ENCODE measurements at places on chromosomes 12 and 14.

GRCh38 chr12:44842669-44843068, 33.4 kb downstream of the NELL2 start:
- no peak for DNase-seq

DNA sequence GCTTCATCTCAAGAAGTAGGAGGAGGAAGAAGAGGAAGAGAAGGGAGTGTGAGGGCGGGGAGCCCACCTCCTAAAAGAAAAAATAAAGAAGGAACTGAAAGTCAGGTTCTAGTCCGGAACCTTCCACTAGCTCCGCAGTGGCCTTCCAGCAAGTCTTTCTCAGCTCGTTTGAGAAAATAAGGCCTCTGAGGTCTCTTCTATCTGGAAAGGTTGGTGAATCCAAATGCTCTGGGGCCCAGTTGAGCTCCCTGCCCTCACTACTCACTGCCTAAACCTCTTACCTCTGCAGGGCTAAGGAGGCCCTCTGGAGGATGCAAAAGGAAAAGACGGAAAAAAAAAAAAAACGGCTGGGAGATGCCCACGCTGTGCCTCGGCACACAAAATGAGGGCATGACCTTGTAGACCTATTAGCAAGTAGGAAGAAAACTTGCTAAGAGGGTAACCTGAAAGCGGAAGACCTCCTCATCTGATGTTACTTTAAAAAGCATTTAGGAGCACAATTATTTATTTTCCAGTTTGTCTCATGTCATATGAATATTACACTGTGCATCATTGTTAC, 35.9 kb downstream of the FBLN5 start:
- DNase-seq: peak; percentile 16

DNA sequence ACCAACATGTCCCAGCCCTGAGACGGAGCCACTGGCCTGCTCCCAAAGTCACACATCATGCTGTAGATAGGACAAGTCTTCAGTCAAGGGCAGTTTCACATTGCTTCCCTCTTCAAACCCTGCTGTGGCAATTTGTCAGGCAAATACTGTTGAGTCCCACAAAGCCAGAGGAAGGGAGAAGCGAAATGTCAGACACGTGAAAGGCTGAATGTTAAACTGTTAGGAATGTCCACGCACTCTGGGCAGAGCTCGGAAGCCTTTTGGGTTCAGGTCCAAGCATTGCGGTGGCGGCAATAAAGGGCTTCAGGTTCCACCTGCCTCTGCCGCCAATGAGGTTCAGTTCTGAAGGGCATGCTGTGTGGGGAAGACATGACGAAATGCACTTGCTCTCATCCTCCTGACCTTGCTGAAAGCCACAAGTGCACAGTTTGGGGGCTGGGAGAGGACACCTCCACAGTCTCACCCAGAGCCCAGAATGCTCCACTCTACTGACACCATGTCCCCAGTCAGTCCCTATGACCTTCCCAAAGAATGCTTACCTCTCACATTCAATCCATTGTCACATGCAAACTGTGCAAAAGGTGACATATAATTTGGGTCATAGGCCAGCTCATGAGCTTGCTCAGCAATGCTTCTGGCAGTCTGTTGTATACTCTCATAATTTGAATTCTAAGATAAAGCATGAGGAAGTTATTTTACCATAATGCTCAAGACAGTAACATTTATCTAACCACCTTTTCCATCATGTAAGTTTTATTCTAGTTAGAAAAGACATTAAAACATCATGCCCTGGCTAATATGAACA, 35.7 kb downstream of the RAD9B start:
- no peak for DNase-seq

GRCh38 chr12:58140395-58140794, 199.0 kb downstream of the ATP23 start:
- no peak for DNase-seq

DNA sequence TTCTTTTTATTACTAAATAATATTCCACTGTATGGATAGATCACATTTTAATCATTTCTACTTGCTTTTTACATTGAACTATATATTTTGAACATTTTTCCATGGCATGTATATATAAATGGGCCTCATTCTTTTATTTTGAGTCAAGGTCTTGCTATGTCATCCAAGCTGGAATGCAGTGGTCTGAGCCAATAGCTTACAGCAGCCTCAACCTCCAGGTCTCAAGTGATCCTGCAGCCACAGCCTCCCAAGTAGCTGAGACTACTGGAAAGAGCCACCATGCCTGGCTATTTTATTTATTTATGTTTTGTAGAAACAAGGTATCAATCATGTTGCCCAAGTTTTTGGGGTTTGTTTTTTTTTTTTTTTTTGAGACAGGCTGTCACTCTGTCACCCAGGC, 7.6 kb downstream of the FCF1 start:
- DNase-seq: no peak

- no peak for DNase-seq
Observed at GRCh38 chr12:132139912-132140311, 4.2 kb downstream of the DDX51 start.

- DNase-seq: no peak
Observed at GRCh38 chr12:29739279-29739991, 44.3 kb downstream of the TMTC1 start.

DNA sequence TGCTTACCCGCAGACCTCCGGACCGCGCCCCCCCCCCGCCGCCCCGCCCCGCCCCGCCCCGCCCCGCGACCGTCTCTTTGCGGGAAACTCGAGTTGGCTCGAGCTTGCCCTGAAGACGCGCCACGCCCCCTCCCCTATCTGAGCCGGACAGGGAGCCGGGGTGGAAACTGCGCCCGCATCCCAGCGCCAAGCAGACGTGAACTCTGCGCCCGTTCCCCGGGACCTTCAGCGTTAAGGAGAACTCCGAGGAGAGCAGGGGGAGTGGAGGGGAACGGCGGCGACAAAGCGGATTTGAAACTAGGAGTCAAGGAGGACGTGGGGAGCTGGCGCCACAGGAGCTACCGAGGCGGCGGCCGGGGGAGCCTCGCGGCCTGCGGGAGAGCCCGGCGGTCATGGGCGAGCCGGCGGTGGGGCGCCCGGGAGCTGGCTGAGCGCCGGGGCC, at the start of gene KCNK13:
KCNK13 (plus strand) TSS at position 310 of the 442 bp plus-strand sequence. CDS start 212 bp downstream, outside the sequence.
- DNase-seq: no peak

DNA sequence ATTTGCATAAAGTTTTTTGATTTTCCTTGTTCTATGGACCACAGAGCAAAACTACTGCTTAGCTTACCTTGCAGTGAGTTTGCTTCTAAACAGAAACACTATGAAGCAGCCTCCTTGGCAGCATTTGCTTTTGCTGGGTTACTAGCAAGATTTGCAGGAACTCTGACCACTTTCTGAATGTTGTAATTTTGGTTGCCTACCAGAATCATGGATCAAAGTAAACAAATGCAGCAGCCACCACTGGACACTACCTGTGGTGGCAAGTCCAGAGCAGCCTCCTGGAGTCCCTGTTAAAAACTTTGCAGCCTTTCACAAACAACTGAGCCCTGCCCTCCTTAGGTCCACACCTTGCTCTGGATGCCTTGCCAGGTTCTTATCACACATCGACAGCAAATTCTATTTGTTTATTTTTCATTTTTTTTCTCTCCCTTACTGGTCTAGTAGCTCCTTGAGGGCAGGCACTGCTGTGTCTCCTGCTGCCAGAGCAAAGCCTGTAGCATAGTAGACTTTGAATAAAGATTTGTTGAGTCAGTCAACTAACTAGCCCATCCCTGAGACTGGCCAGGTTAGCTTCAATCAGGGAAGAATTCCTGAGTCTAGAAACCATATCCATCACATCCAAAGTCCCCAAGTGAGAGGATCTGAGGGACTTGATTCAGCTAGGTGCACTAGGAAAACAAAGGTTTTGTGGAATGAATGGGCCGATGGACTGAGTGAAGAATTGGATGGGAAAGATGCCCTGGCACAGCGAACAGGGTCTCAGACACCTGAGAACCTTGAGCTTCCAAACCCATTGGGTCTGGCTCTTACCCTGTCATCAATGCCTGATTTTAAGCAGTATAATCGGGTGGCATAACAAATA, 5.7 kb downstream of the TTC6 start:
- DNase-seq: no peak

DNA sequence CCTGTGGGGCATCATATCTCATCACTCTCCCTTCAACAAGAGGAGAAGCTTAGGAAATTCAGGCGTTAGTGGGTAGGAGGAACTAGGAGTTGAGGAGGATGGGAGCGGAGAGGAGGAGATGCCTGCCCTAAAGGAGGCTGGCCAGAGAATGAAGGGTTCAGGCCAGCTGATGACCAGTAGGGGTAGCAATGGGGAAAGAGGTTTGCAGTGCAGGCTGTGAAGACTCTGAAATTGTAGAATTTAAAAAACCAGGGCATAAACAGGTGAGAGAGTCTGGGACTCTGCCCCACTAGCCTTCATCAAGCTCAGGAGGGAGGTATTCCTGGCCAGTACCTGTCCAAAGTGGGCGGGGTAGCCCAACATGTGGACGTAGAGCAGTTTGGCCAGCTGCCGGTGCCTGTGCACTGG, 809 bp downstream of the AP1G2 start:
- DNase-seq: no peak

DNA sequence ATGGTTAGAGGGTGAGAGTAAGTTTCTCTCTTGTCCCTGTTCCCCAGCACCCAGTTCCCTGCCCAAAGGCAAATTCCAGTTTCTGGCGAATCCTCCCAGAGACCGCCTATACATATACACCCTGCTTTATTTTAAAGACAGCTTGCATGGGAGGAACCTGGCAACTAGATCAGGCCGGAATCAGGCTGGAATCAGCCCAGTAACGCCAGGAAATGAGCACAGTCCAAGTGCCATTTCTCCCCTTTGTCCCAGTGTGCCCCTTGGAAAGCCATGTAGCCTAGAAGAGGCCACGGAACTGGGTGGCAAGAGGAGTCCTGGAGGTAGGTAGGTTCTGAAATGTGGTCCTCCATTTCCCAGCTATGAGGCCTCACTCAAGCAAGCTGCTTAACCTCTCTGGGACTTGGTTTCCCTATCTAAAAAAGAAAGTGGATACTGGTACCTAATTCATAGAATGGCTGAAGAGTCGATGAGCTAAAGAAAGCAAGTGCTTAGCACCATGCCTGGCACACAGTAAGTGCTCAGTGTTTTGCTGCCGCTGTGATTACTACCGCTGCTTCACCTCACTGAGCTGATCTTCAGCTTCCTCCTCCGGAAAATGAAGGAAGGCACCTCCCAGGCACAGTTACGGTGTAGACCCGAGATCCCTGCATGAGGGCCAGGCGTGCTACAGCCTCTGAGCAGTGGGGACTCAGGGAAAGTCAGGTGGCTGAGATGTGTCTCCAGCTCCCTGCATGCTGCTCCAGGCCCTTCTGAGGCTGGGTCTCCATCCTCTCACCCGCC, 36.4 kb downstream of the PITPNM2 start:
- DNase-seq: no peak

GRCh38 chr12:48199774-48200221, 3.3 kb downstream of the OR10AD1 start:
- DNase-seq: no peak

DNA sequence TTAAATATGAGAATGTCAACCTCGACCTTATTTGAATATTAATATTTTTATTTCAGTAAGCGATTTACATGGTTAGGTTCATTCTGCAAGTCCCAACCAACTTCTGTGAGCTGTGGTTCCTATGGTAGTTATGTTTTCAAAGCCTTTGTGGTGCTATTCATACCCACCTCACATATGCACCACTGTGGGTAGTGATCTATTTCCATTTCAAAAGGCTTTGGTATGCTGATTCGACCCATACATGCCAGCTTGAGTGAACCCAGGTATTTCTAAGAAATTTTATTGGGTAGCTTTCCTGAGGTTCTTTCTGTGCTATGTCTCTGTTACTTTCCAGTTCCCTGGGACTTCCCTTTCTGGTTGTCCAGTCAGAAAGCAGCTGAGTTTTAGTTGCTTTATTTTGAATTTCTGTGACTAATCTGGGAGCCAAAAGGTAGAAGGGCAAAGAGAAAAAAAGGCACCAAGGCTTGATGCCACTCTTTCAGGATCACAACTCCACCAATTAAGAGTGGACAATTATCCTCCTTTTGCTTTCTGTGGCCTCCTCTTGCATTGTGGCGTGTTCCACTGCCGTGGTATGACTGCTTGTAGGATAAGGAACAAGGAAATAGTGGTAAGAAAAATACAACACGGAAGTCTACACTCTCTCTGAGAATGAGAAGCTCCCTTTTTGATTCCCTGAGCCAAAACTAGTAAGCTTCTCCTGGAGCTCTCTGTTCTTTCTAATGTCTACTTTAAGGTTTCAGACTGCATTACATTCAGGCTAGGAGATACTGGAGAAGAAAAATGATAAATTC, 729.1 kb downstream of the NOVA1 start:
- no peak for DNase-seq

- no peak for DNase-seq
Observed at GRCh38 chr14:69993326-69993725, 114.1 kb downstream of the SMOC1 start.

DNA sequence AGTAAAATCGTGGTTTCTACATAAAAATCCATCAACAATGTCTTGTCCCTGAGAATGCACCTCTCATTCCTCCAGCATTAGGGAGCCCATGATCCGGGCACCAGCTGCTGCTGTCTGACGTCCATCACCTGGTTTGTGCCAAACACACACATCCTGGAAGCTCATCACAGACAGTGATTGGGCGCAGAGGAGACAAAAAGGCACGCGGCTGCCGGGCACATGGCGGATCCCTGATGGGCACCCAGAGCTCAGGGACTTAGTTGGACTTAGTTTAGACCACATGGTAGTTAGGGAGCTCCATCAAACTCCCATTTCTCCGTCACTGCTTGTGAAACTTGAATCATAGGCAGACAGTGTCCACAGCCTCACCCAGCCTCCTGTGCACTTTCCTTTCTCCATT, 1059.3 kb downstream of the TMEM121 start:
- no peak for DNase-seq

GRCh38 chr12:32499048-32499447, 99.7 kb downstream of the FGD4 start:
- no peak for DNase-seq

- DNase-seq: no peak
Observed at GRCh38 chr12:3713483-3713882, 39.4 kb downstream of the CRACR2A start.

DNA sequence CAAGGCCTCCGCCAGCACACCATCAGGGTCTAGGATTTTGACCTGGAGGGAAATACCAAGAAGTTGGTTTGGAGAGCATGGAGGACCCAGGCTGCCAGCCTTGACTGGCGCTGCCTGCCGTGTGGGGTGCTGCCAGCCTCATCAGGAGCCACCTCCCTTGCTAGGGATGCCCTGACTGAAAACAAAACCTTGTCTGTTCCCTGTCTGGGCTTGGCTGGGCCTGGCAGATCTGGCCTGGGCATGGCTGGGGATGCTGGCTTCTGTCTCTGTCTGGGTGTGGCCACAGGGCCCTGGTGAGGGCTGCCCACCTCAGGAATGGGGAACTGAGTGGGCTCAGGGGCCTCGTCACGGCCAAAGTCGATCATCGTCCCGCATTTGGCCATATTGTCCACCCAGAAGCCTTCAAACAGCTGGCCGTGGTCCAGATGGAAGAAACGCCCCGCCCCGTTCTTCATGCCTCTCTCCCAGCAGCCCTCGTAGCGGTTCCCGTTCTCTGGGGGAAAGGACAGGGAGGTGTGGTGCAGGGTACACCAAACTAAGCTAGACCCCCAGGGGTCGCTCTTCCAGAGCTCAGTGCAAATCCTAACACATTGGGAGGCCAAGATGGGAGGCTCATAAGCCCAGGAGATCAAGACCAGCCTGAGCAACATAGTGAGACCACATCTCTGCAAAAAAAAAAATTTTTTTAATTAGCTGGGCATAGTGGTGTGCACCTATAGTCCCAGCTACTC, 16.5 kb downstream of the MORN3 start:
- DNase-seq: no peak

Measured in stimulated activated CD4-positive, alpha-beta T cell treated with anti-CD3 and anti-CD28 coated beads, Interleukin-4, amount 100 ng/mL, for 1 hour (primary cell).